ENCODE measurements at places on chromosomes 13 and 19. TPM values are rescaled to one million over a fixed set of nuclear protein-coding genes. Genes with fewer than 3 reads are reported as not detected.

GRCh38 chr13:112171570-112171965, 104.6 kb downstream of the SOX1 start:
- no peak for DNase-seq

Gene SYNGR4
- total RNA-seq, result 2.1 TPM

Gene ATXN8OS
- not detected for total RNA-seq

DNA sequence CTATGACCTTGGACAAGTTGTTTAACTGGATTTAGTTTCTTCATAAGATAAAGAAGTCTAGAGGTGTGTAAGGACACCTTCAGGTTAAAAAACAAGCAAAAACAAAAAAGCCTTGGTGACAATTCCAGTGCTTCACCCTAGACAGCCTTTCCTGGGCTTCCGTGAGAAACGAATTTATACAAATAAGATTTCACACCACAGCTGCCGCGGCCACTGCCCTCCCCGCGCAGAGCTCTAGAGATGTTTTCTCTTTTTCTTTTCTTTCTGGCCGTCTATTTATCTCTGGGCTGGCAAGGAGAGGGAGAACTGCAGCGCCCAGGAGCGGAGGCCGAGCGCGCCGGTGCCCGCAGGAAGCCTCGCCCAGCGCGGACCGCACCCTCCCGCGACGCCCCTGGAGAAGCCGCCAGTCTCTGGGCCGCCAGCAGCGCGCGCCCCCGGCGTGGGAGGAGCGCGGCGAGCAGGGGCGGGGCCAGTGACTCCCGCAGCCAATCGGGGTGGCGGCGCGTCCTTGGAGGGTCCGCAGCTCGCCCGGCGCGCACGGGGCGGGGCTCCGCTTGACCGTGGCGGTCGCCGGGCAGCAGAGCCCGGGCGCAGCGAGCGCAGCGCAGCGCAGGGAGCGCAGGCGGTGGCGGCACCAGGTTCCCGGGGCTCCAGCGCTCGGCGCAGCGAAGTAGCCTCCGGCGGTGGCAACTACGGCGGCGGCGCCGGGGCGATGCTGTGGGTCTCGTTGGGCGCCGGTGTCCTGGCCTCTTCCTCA, 107.0 kb downstream of the RXFP2 start:
- peak; percentile 84 for DNase-seq

DNA sequence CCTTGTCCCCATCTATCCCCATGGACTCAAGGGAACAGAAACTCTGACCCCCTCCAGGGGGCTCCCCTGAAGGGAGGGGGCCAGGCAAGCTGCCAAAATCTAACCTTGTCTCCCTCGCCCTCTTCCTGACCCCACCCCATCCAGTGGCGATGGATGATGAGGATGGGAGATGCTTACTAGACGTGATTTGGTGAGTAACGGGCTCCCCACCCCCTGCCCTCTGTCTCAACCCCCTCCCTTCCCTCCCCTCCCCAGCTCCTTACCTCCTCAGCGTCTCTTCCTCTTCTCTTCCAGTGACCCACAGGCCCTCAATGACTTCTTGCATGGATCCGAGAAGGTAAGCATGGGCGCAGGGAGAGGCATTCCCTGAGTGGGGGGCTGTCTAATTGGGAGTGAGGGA, 39.8 kb upstream of the EHD2 start:
- DNase-seq, result no peak

DNA sequence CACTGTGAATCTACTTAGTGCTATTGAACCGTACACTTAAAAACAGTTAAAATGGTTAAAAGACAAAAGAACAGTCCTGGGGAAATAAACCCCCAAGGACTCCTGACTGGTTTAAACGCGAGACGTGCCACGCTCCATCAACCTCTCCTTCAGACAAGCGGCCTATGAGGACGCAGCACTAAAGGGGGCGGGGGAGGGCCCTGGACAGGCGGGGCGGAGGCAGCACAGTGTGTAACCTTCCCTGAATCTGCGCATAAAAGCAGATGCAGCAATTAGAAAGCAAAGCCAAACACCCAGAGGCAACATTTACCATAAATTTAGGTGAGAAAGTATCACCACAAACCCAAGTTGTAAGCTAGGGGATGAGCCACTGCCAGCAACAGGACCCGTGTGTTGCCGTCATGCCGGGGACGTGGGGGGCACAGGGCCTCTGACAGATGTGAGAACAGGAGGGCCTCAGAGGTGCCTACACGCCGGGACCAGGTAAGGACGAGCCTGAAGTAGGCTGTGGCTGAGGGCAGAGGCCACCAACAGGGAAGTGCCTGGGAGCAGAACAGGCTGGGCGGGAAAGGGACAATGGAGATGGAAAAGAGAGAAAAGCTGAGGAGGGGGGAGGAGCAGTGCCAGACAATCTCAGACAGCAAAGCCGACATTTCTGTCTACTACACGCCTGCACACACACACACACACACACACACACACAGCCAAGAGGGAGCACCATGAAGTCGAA, 15.3 kb upstream of the ADPRHL1 start:
- no peak for DNase-seq

DNA sequence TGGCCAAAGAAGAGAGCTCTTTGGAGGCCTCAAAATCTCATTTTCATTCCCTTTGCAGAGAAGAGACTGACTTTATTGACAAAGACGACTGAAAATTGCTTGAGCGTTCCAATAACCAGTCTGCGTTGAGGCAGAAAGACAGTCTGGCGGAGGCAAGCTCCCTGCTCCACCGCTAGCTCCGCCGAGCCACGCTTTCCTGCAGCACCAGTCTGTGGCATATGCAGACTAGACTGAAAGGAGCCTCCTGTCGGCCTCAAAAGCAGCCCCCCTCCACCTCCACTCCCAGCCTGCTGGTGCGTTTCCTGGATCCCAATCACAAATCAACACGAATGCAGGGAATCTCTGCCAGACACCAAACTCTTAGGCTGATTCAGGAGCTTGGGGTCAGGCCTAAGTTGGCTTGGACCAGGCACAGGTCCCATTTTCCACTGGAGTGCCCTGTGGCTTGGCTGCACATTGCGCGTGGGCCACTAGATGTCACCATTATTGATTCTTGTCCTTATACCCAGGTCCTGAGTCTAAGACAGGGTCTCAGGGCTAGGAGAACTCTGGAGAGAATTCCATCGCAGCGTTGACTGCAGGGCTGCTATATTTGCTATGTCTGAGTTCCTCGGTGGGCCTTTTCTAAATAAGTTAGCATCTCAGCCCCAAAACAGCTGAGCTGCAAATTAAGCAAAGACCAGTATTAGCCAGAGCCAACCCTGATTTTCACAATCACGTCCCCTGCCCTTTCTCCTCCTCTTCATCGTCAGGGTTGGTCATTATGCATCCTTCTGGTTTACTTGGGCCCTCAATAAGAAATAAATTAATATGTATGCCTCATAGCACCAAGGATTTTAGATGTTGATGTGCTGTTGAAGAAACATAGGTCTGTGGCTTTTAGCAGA, 5.2 kb upstream of the ZNF507 start:
- DNase-seq, result peak; percentile 47

DNA sequence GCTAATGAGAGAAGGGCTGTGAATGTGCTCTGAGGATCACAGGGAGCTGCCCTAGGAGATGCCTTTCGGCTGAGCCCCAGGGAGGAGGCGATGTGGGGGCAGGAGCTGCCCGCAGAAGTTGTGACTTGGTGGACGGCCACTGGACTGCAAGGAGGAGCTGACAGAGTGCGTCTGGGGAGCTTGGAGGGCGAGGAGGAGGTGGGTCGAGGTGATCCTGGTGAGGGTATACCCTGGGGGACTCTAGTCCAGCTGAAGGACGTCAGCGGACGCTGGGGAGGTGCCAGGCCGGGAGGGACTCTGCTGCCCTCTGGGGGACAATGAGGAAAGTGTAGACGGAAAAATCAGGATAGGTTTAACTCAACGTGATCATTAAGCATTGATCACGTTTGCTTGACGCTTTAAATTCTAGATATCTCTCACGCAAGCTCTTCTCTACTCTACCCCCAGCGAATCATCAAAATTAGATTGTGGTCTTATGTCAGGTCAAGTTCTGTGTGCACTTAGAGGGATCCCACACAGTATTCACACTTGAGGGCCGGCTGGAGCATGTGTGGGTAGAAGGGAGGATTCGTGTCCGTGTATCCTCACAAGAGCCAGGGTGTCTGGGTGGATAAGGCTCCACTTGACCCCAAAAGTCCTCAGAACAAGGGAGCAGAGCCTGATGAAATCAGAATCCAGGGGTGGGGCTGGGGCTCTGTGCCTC, 3.3 kb upstream of the CEACAM7 start:
- no peak for DNase-seq

- DNase-seq, result no peak
Measured at GRCh38 chr19:55302318-55302703, 18.5 kb downstream of the BRSK1 start.

Gene APOC1
- 31.1 TPM for total RNA-seq

Gene ITGBL1
- 62.8 TPM for total RNA-seq

DNA sequence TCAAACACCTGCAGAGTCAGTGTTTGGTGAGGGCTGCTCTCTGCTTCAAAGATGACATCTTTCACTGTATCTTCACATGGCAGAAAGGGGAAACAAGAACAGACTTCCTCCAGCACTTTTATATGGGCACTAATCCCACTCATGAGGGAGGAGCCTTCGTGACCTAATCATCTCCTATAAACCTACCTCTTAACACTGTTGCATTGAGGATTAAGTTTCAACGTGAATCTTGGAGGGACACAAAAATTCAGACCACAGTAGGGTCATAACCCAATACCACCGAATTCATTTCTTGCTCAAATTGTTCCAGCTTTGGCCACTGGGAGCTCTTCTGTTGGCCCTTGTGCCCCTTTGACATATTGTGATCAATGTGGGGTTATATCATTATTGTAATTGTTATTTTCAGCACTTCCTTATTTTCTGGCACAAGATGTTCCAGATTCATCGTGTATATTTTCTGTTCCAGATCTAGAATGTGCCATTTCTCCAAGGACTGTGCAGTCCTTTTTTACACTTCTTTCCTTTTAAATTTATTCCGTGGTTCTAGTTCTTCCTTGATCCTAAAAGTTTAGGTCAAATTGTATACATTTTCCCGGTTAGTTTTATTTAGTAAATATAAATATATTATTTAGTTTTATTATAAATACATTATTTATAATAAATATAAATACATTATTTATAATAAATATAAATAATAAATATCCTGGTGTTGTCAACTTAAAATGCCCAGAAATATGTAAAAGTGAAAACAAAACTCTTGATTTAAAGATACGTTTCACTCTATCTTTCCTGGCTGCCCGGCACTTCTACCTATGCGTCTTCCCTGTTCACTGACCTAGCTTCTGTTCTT, 35.5 kb upstream of the IGFL4 start:
- DNase-seq, result no peak

DNA sequence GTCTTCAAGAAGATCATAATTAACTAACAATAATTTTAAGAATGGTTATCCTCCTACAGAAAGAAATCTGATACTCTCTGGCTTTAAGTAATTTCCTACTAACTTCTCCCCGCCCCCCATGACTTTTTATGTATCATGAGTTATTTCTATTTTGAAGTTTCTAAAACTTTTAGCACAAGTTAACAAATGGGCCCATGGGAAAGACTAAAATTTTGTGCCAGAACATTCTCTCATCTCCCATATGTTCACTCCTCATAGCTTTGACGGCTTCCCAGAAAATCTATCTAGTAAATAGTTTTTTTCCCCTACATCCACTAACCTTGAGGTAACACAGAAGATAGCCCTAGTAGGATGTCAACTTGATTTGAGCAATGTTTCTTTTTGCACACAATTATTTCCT, 148.3 kb downstream of the POSTN start:
- no peak for DNase-seq

DNA sequence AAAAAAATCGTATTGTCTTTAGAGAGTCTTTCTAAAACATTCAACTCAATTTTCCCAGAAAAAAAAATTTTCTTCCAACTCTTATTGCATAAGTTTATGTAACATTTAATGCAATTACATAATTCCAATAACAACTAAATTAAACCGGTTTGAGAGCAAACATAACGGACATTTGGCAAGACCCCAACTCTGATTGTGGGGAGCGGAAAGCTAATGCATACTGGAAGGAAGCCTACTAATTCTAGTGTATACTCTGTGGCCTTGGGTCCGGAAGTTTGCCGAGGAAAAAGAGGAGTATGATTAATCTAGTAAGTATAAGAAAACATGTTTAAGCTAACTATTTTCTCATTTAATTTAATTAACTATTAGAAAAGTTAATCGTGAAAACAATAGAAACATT, 21.3 kb upstream of the MIR17HG start:
- DNase-seq, result no peak

Gene UNC13A
- total RNA-seq, result 0.17 TPM

DNA sequence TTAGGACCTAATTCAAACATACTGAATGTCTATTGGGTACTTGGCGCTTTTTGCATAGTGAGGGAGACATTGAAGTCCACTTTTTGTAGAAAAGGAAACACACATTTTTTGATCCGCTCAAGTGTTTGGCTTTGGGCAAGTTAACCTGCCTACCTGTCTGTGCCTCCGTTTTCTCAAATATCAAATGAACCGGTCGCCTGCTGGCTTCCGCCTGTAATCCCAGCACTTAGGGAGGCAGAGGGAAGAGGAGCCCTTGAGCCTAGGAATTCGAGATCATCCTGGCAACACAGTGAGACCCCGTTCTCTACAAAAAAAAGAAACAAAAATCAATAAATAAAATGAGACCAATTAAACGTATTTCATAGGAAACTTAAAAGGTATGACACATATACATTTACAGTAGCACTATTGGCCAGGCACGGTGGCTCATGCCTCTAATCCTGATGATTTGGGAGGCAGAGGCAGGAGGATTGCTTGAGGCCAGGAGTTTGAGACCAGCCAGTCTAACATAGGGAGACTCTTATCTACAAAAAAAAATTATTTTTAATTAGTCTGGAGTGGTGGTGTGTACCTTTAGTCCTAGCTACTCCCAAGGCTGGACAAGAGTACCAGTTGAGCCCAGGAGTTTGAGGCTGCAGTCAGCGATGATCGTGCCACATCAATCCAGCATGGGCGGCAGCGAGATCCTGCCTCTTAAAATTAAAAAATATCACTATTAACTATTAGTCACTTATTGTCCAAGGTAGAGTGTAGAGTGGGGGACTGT, 1.3 kb downstream of the RAD23A start:
- no peak for DNase-seq

GRCh38 chr19:16210168-16210567, 12.5 kb downstream of the AP1M1 start:
- DNase-seq, result no peak

GRCh38 chr19:28185646-28186045, 1027.3 kb downstream of the UQCRFS1 start:
- DNase-seq, result no peak

Gene VSTM2B
- not detected for total RNA-seq
